DMS53 (cell line): ENCODE measurements at places on chromosomes 13 and 19.

- no peak for DNase-seq
These were observed 18.0 kb downstream of the SLC5A5 start for GRCh38 chr19:17889609-17890214.

DNA sequence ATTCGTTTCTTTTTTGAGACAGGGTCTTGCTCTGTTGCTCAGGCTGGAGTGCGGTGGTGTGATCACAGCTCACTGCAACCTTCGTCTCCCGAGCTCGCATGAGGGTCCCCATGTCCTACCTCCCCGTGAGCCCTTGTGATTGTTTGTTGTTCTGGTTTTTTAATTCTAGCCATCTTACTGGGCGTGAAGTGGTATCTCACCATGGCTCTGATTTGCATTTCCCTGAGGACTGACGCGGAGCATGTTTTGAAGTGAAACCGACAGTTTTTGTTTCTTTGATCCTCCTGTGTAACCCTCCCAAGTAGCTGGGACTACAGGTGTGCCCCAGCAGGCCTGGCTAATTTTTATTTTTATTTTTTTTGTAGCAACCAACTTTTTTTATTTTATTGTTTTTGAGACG is 21.7 kb downstream of the GNG7 start:
- no peak for DNase-seq

GRCh38 chr13:39455521-39456175 is 147.3 kb downstream of the LHFPL6 start:
- no peak for DNase-seq

- DNase-seq: no peak
These were observed 119.8 kb downstream of the MIPEP start for GRCh38 chr13:23769401-23769800.
